MCF 10A (cell line): ENCODE measurements at places on chromosomes 2 and 18. TPM values are rescaled to one million over a fixed set of nuclear protein-coding genes. Genes with fewer than 3 reads are reported as not detected.

The CD28 gene
- not detected in 2 replicates for total RNA-seq

The INO80B gene
- total RNA-seq = 34.6 and 36.0 TPM in 2 replicates

The GPR45 gene
- not detected in 2 replicates for total RNA-seq

The ANKRD23 gene
- 3.4 and 7.6 TPM in 2 replicates for total RNA-seq

The CFAP53 gene
- total RNA-seq = 2.2 and 5.0 TPM in 2 replicates

The SLC5A6 gene
- 25.9 and 26.9 TPM in 2 replicates for total RNA-seq

The PAX3 gene
- total RNA-seq = not detected in 2 replicates

The GNAL gene
- total RNA-seq = 1.6 and 2.3 TPM in 2 replicates

The EMILIN2 gene
- total RNA-seq = not detected in 2 replicates

The NBAS gene
- total RNA-seq = 46.4 and 55.6 TPM in 2 replicates

The DNAJC5G gene
- not detected in 2 replicates for total RNA-seq

The FASTKD2 gene
- total RNA-seq = 28.9 and 34.6 TPM in 2 replicates

The IL18RAP gene
- not detected in 2 replicates for total RNA-seq

The MREG gene
- total RNA-seq = 6.8 and 10.4 TPM in 2 replicates

The UGT1A8 gene
- not detected in 2 replicates for total RNA-seq

The FBXO15 gene
- 0.79 and 0.91 TPM in 2 replicates for total RNA-seq

The ACKR3 gene
- 0.29 and 0.61 TPM in 2 replicates for total RNA-seq

The MOCOS gene
- 69.1 and 81.1 TPM in 2 replicates for total RNA-seq

The CD207 gene
- total RNA-seq = not detected in 2 replicates

The DDX18 gene
- 88.7 and 101 TPM in 2 replicates for total RNA-seq

The TXNDC2 gene
- total RNA-seq = not detected in 2 replicates

The PIK3C3 gene
- 50.5 and 55.4 TPM in 2 replicates for total RNA-seq

The OXER1 gene
- total RNA-seq = not detected in 2 replicates

The SLC5A7 gene
- total RNA-seq = not detected in 2 replicates

The MAPK4 gene
- total RNA-seq = 0.21 TPM in 1 of 2 replicates, not detected in the other

The RAD51AP2 gene
- total RNA-seq = 0.10 and 0.14 TPM in 2 replicates

The SLC9A2 gene
- 0.05 and 0.09 TPM in 2 replicates for total RNA-seq

The ANO7 gene
- 0.14 and 0.15 TPM in 2 replicates for total RNA-seq

The GALR1 gene
- not detected in 2 replicates for total RNA-seq

The KCNIP3 gene
- 9.5 and 15.6 TPM in 2 replicates for total RNA-seq

The CIB4 gene
- not detected in 2 replicates for total RNA-seq

The LDLRAD4 gene
- total RNA-seq = not detected in 2 replicates

The ST3GAL5 gene
- 1.2 and 2.3 TPM in 2 replicates for total RNA-seq

The GYPC gene
- not detected in 2 replicates for total RNA-seq

The TUBA3E gene
- not detected in 2 replicates for total RNA-seq

The SPTBN1 gene
- 148 and 171 TPM in 2 replicates for total RNA-seq

The LIMS4 gene
- total RNA-seq = 1.5 and 1.7 TPM in 2 replicates

The RPE gene
- 90.6 and 92.1 TPM in 2 replicates for total RNA-seq

The ACTR2 gene
- total RNA-seq = 263 and 273 TPM in 2 replicates

The GRB14 gene
- 1.5 and 2.0 TPM in 2 replicates for total RNA-seq

The NR4A2 gene
- total RNA-seq = 1.4 and 2.6 TPM in 2 replicates

The GALNT13 gene
- 0.44 and 0.54 TPM in 2 replicates for total RNA-seq
